Occipital lobe (tissue), 3 donors: ENCODE measurements at places on chromosomes 2 and 18. TPM values are rescaled to one million over a fixed set of nuclear protein-coding genes. Genes with fewer than 3 reads are reported as not detected.

Gene BOLL
- total RNA-seq = not detected

Gene ING5
- total RNA-seq = 23.4 TPM

Gene SERPINB13
- not detected for total RNA-seq

Gene ERFE
- 1.6 TPM for total RNA-seq

Gene IL37
- total RNA-seq = not detected

Gene SERPINB8
- total RNA-seq = 1.1 TPM

Gene TGFA
- total RNA-seq = 14.2 TPM

Gene IMMT
- total RNA-seq = 42.3 TPM

Gene SLC39A6
- 185 TPM for total RNA-seq

Gene ANKRD36C
- 347 TPM for total RNA-seq

Gene GPR45
- total RNA-seq = 0.78 TPM

Gene MFSD2B
- not detected for total RNA-seq

Gene PSMA8
- not detected for total RNA-seq

Gene LAMA3
- 1.4 TPM for total RNA-seq

Gene KANSL1L
- total RNA-seq = 97.0 TPM

Gene GKN2
- total RNA-seq = not detected

Gene RNF152
- 97.9 TPM for total RNA-seq

Gene PDCD1
- total RNA-seq = not detected

Gene DUSP2
- total RNA-seq = 7.3 TPM

Gene COL6A3
- 23.9 TPM for total RNA-seq

Gene HOXD12
- not detected for total RNA-seq

Gene ANKRD62
- total RNA-seq = 0.16 TPM

Gene MC4R
- 1.4 TPM for total RNA-seq

Gene SLC19A3
- total RNA-seq = 1.2 TPM

Gene SIGLEC15
- not detected for total RNA-seq
